Activated CD4-positive, alpha-beta T cell treated with anti-CD3 and anti-CD28 coated beads, Interleukin-2, amount 50 U/mL, for 16 hours (primary cell): ENCODE measurements at places on chromosomes 7 and 10.

- DNase-seq, result no peak
Observed at GRCh38 chr10:71072823-71073210, 139.6 kb upstream of the UNC5B start.

- no peak for DNase-seq
Observed at GRCh38 chr7:143396182-143396581, 12.5 kb downstream of the EPHA1 start.

- DNase-seq, result no peak
Observed at GRCh38 chr10:84706875-84707274, 378.5 kb downstream of the CCSER2 start.

GRCh38 chr10:86371116-86371515 lies 4.5 kb upstream of the GRID1 start:
- no peak for DNase-seq

GRCh38 chr7:70313271-70313670 lies 715.0 kb downstream of the AUTS2 start:
- no peak for DNase-seq

- DNase-seq, result no peak
Observed at GRCh38 chr7:116501425-116502167, 2.1 kb downstream of the CAV2 start.

- no peak for DNase-seq
Observed at GRCh38 chr10:75547391-75548298, 116.2 kb downstream of the LRMDA start.

- DNase-seq, result no peak
Observed at GRCh38 chr10:4477664-4478063, 348.3 kb upstream of the AKR1E2 start.

- DNase-seq, result no peak
Observed at GRCh38 chr10:4372601-4373000, 453.4 kb upstream of the AKR1E2 start.

DNA sequence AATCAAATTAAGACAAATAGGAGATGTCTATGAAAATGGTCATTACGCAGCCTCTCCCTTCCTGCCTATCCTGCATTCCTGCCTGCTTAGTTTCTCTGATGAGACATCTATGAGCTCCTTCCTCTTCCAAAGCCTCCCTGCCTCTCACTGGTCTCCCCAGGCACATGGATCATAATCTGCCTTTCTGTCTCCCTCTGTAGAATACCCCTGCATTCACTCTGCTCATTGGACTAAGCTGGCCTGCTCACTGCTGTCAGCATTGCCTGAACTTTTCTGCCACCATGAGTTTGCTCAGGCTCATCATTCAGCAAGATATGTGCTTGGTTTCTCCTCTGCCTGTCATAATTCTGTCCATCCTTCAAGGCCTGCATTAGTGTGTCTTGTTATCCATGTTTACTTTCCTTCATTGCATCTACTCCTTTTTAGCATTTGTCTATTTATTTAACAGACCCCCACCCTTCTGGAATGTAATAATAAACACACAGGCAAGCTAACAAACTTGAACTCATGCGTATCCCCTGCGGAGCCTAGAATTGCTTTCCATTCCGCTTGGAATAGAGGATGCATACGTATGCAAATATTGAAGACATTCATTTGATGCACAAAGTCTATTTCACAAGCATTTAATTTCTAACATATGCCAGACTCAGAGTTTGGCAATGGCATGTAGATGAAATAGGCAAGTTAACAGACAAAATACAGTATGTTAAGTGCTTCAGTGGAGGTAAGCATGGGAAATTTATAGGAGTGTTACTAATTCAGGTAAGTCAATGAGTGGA lies 88.3 kb downstream of the PTPRZ1 start:
- no peak for DNase-seq

DNA sequence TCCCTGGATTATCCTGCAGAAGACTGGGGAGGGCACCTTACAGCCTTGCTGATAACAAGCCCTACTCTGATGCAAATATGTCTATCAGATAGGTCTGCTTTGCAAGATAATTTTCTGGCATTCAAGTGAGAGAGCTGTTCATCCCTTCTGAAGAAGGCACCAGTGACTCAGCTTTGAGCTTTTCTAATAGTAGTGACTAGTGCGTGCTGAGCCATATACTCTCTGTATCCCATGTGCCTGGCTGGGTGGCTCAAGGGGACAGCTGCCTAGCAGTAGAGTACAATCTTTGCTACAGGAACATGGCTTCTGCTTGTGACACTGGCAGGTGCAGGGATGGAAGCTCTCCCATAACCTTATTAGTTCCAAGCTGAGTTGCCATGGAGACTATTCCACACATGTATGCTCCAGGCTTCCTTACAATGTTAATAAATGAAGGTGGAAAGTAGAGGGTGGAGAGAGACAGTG lies 35.0 kb upstream of the ABCB4 start:
- DNase-seq, result no peak

DNA sequence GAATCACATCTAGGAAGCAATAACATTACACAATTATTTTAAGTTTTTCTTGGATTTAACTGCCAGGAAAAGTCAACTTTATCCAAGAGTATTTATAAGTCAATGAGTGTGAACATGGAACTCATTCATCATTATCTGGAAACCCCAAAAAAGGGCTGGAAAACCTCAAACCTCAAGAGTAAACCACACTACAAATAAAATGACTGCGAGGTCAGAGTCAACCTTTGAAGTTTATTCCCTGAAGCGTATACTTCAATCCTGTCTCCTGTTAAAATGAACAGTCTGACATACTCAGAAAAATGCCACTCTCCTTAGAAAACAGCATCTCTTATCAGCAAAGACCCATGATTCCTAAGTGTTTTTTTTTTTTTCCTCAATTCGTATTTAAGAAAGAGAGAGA lies 86.5 kb downstream of the RELN start:
- DNase-seq, result no peak

DNA sequence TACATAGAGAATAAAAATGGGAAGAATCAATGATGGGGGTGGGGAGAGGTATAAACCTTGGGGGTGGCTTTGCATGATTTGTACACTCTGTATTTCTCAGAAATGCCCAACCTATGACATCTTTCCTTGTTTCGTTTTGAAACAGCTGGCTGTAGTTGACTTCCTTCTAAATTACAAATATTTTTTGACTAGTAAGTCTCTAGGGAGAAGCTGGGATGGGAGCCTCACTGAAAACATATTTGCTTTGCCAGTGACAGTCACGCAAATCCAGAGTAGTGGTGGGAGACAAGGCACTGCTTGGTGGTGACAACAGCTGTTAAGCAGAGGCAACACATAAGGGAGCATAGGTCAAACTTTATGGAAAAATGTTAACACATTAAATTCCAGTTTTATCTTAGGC lies 440.5 kb downstream of the SEMA3D start:
- DNase-seq, result no peak

- peak; percentile 7 for DNase-seq
Observed at GRCh38 chr7:18357691-18358090, 137.9 kb upstream of the HDAC9 start.

- no peak for DNase-seq
Observed at GRCh38 chr10:59856104-59856503, 50.3 kb downstream of the CCDC6 start.

DNA sequence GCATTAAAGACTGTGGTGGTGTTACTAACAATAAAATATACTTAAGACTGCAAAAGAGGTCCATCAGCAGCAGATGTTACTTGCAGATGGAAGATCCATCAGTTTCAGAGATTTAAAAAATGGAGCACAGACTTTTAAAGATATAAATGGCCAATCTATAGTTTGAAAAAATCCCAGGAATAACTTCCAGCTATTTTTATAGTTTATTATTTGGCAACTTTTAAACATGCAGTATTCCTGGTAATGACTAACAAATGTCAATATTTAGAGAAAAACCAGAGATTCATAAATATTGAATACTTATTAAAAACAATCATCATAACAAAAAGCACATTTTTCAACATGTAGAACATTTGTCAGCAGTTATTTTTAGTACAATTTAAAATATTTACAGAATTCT lies 30.7 kb downstream of the RTKN2 start:
- DNase-seq, result no peak

DNA sequence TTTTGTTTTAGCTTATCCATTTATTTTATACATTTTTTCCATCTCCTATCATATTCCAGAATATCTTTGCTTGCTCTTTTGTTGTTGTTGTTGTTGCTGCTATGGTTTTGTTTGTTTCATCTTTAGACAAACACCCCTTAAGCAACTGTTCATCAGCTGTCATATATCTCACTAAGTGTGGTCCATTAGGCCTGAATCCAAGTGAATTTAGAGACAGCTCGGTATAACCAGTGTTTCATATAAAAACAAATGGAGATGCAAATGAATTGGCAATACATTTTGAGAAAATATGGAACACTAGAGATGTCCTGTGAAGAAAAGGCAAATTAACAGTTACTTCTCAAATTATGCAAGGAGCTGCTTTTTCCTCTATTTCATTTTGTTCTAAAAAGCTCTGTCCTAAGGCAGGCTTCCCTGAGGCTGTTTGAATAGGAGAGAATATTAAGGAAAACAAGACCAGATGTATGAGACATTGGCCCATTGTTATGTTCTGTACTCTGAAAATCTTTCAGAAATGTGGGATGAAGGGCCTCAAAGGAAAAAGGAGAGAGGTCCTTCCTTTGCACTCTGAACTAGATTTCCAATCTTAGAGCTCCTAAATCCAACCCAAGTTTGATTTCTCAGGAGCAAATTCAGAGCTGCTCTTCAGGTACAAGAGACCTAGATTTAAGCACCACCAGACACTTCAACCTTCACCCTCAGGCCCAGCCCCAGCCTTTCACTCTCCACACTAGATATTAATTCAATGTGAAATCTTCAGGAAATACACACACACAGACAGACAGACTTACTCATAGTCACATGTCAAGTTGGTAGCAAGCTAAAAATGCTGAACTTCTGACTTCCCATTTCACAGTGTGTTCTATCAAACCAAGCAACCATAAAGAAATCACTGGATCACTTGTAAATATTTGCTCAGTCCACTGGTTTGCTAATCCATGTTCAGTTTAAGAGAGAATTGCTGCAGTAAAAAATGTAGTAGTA lies 5.4 kb downstream of the TFEC start:
- no peak for DNase-seq

- no peak for DNase-seq
Observed at GRCh38 chr7:102050864-102051460, 233.5 kb downstream of the CUX1 start.

GRCh38 chr10:63548860-63549259 lies 27.7 kb downstream of the REEP3 start:
- no peak for DNase-seq

GRCh38 chr7:108034586-108034985 lies 31.6 kb upstream of the LAMB1 start:
- no peak for DNase-seq

- no peak for DNase-seq
Observed at GRCh38 chr7:114623146-114623545, 208.5 kb downstream of the FOXP2 start.

DNA sequence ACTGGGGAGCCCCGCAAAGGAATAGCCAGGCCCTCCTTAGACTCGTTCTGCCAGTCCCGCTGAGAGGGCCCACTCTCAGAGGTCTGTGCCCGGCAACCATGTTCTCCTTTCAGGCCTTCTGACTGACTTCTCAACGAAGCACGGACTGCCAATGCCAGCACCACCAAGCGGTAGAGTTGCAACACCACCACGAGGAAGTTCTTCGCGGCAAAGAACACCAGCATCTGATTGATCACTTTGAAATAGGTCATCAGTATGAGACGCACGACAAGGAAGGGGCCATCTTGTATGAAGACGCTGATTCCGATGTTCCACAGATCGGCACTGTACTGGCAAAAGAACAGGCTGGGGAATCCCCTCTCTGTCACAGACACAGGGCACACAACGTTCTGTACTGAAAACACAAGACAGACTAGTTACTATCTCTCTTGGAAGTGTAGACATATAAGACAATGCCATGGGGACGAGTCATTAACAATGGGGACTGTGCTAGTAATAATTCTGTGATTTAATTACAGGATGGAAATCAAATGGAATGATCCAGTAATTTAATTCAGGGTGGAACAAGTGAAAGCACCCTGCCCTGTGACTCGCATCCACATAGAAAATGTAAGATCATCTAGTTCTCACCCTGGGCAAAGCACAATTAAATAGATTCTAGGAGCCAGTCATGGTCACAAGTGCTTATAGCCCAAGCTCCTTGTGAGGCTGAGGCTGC lies 42.7 kb downstream of the TMEM26 start:
- no peak for DNase-seq

DNA sequence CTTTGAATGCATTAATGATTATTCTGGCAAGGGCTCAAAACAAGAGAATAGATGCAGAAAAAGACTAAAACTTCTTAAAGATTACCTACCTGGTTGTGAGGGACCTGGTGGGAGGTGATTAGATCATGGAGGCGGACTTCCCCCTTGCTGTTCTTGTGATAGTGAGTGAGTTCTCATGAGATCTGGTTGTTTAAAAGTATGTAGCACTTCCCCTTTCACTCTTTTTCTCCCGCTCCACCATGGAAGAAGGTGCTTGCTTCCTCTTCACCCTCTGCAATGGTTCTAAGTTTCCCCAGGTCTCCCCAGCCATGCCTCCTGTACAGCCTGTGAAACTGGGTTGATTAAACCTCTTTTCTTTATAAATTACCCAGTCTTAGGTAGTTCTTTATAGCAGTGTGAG lies 226.6 kb downstream of the ARHGAP12 start:
- DNase-seq, result no peak

- no peak for DNase-seq
Observed at GRCh38 chr7:28405662-28406061, 6.7 kb upstream of the CREB5 start.

GRCh38 chr10:3067859-3068179 lies 471 bp downstream of the PFKP start:
- DNase-seq, result peak; percentile 12

GRCh38 chr10:84415539-84416244 lies 87.3 kb downstream of the CCSER2 start:
- no peak for DNase-seq

DNA sequence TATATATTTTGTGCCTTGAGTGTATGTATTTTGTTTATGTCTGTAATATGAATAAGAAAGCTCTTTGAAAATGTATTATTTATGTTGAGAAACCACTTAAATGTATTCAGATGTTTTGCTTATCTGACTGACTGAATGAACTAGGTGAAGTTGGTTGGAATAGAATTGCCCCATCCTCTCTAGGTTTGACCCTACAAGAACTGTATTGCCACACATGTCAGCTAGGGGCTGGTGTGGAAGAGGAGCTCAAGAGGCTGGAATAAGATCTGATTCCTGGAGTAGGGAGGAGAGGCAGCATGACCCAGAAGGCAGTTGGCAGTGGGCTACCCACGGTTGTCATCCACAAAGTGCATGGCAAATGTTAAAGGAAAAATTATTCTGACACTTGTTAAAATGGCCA lies 9.1 kb downstream of the SSMEM1 start:
- DNase-seq, result no peak

DNA sequence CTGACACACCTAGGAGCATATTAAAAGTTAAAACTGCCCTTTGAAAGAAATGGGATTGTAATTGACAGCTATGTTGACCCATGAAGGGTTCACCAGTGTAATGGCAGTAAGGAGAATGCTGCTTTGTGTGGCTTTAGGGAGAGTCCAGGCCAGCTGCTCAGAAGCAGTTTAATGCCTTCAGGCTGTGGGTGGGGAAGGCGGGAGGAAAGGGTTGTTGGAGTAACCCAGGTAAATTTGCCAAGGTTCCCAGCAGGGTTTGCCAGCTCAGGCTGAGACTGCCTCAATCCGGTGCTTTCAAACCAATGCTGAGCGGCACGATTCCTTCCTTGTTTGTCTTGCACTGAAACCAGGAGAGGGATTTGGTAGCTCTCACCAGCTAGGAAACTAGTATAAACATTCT lies 637.2 kb downstream of the INHBA start:
- DNase-seq, result no peak
